ENCODE measurements at places on chromosomes 6 and 20.

GRCh38 chr20:9040863-9041524, 27.9 kb upstream of the PLCB4 start:
- no peak for DNase-seq

DNA sequence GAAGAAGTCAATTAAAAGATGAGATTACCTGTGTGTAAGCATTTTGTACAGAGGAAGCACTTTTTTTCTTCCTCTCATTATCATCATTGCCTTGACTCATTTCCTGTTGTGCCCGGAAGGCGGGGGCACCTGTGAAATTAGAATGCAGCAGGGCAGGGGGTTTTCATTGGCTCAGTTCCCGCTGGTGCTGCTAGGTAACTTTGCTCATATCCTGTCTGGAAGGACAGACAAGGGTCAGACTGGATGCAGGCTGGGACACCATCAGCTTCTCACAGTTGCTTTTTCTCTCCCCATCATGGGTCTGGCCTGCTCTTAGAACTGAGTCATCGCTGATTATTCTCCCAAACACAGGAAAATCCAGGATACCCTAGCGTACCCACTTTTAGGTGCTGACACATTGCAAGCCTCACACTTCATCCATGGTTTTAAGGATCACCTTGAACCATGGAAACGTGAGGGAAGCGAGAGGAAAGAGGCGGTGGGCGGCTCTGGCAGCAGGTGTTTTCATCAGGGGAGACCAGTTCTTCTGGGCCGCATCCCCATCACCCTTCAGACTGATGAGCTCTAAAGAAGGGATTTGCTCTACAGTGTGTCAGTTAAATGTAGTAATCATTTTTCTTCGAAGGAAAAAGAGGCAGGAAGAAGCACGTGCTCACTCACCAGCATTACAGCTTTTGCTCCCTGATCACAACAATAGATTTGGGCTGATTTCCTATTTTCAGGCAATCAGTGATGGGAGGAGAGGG, 195.7 kb upstream of the SASH1 start:
- peak; percentile 64 for DNase-seq

- DNase-seq = no peak
Measured at GRCh38 chr20:42963796-42964195, 225.9 kb downstream of the PTPRT start.

- DNase-seq = no peak
Measured at GRCh38 chr6:154414021-154414813, 57.6 kb upstream of the IPCEF1 start.

- DNase-seq = no peak
Measured at GRCh38 chr20:9877932-9878495, 39.1 kb upstream of the PAK5 start.

DNA sequence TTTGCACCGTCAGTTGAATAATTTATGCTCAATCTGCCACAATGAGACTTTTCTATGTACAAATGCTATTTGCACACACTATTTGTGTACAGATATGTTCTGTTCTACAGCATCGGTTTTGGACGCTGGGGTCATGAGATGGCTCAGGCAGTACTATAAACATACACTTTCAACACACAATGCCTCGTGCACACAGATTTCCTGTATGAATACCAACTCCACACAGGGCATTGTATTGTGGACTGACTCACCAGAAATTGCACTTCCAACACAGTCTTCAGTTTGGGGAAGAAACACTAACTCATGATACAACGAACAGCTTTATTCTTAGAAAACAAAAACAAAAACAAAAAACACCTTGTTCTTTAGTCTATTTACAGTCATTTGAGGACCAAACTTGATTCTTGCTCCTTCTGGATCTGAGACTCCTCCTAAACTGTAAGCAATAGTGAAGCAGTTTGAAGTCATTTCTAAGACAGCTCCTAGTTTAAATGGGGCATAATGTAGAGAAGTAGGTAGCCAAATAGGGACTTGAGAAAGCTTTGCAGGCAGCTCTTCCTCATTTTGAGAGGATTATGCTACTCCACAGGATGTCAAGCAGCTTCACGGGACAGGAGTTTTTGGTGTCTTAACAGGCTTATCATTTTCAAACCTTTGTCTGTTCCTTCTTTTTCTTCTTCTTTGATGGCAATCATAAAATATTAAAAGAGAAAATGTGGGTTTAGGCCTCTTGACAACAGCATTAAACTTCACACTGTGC, 33.7 kb downstream of the GJA10 start:
- no peak for DNase-seq

Data from stimulated activated CD4-positive, alpha-beta T cell treated with anti-CD3 and anti-CD28 coated beads, Interleukin-2, amount 100 ng/mL, for 24 hours (primary cell).